ENCODE measurements at places on chromosomes 7 and 10.

DNA sequence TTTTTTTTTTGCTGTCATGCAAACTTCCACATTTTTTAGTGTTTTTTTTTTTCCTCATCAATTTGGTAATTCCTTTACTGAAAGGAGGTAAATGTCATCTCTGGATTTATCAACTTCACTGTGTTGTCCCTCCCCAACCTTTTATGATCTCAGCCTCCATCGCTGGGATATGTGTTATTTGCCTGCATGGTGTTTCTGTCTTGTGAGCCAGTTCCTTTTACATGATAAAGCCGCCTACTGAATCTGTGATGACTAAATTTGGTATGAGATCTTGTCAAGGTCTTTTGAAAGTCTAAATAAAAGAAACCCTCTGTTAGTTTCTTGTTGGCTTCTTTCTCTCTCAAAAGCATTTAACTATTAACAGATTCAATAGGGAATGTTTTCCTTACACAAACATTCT, 39.3 kb downstream of the TAS2R41 start:
- DNase-seq, result no peak

GRCh38 chr7:154427533-154427932, 375.3 kb downstream of the DPP6 start:
- DNase-seq, result no peak

DNA sequence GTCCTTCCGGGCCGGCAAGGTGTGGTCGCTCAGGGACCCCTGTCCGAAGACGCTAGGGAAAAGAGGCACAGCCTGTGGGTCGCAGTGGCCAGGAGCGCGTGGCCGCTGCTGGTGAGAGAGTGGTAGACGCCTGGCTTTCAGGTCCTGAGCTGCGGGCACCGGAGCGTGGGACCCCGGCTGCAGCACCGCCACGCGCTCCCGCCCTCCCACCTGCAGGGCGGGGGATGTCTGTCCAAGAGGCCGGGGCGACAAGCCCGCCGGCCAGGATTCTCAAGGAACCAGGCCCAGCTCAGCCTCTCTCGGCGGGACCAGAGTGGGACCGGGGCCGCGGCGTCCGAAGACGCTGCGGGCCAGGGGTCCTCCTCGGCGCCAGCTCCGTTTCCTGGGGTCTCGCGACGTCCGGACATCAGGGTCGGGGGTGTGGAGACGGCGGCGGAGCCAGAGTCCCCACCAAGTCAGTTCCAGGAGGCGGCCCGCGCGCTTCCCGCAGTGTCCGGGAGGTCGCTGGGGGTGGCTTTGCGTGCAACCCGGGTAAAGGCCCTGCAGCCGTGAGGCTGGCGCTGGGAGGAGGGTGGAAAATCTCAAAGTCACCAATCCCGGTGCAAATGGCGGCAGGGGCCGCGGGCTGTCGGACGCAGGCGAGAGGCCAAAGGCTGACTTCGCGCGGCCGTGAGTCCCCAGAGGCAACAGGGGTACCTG, 5.5 kb downstream of the ZNF503 start:
- DNase-seq, result peak; percentile 33

DNA sequence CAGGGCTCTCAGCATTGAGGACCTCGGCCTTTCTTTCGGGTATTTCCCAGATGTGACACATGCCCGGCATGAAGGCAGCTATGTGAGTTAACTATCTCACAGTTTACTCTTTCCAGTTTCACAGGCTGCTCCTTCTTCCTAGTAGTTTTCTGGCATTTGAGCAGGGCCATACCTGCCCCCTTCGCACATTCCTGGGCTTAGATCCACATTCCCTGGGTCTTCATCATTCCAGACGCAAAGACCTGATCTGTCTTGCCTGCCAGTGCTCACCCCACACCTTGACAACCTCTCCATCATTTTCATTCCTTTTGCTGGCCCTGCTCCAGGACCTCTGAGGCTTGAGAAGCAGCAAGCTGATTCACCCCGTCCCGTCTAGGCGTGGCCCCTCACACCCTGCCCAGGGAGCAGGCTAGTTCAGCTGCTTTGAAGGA, 227.5 kb downstream of the WDR11 start:
- DNase-seq, result no peak

- no peak for DNase-seq
These were observed 89.6 kb upstream of the C7orf33 start for GRCh38 chr7:148500978-148501377.
